Cardiac fibroblast (primary cell): ENCODE measurements at places on chromosomes 2 and 18.

GRCh38 chr2:1249897-1250687 lies 163.2 kb upstream of the TPO start:
- DNase-seq: no peak

DNA sequence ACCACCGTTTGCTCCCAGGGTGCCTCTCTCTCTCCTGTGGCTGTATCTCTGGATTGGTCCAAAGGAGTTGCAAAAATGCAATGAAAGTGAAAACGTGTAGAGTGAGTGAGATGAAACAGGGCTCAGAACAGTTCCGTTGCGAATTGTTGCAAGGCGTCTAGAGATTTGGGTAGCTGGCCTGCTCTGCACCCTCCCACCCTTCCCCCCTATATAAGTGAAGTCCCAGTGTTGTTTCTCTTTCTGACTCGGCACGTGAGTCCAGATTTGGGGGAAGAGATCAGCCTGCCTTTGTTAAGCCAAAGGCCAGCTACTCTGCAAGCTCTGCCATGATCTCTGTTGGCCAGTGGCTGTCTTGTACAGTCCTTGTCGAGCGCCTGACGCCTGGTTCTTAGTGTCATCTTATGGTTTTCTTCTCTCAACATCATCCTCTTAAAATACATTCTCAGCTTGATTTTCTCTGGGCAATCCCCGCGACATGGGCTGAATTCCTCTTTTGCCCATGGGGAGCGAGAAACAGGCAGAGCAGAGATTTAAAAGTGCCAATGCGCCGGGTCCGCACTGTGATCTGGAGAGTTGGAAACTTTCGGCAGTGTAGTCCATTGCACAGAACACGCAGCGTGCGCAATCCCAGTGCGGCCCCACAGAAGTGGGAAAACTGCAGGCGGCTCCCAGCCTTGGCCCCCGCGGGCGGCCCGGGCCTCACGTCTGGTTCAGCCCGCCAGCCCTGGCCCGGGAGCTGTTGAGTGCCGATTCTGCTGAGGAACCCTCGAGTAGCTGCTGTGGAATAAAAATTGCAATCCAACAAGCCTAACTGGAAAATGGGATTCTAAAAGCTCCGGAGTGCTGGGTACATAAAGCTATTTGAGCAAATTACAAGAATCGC lies 9.3 kb downstream of the MEIS1 start:
- peak; percentile 27 for DNase-seq

DNA sequence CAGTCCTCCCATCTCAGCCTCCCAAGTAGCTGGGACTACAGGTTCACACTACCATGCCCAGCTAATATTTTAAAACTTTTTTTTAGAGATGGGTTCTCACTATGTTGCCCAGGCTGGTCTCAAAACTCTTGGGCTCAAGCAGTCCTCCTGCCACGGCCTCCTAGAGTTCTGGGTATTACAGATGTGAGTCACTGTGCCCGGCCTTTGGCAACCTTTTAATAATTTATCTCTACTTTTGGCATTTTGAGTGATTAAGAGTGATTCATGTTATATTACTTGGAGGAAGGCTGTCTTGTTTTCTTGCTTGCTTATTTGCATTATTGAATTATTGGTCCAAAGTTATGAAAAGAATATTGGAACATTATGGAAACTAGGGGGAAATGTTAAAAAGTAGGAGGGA lies 24.3 kb downstream of the NCOA1 start:
- DNase-seq: no peak

- no peak for DNase-seq
Measured at GRCh38 chr2:208565690-208566416, 159.3 kb downstream of the PTH2R start.

- DNase-seq: no peak
Measured at GRCh38 chr2:59180621-59181020, 939.5 kb upstream of the FANCL start.

DNA sequence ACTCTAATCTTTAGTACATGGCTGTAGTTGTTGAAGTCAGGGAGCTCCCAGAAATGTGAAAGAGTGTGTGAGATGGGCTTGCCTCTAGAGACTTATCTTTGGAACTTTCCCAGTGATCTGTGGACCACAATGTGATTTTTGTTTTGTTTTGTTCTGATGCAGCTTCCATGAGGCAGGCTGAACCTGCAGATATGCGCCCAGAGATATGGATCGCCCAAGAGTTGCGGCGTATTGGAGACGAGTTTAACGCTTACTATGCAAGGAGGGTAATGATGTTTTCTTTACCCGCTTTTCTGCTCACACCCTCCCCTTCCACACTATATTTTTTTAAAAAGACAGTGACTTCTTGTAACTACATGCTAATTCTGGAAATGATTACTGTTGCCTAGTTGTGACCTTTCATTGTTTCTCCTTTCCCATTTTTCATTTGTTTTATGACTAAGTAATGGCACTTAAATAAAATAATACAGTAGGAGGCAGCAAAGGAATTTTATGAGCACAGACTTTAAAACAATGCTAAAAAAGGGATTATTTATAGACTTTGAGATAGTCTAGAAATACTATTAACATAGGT lies 29.3 kb downstream of the BCL2L11 start:
- no peak for DNase-seq

GRCh38 chr18:3150274-3150673 lies 69.5 kb downstream of the MYOM1 start:
- DNase-seq: no peak

- DNase-seq: no peak
Measured at GRCh38 chr2:46331109-46331766, 34.0 kb downstream of the EPAS1 start.
